ENCODE measurements at places on chromosomes 7 and 10.
A peak's percentile ranks its signal among the peaks of the same experiment; 100 is the strongest.

GRCh38 chr10:10326116-10326515 is 691.6 kb upstream of the CELF2 start:
- no peak for DNase-seq

GRCh38 chr7:1022801-1023465 is 21.4 kb upstream of the GPR146 start:
- no peak for DNase-seq

DNA sequence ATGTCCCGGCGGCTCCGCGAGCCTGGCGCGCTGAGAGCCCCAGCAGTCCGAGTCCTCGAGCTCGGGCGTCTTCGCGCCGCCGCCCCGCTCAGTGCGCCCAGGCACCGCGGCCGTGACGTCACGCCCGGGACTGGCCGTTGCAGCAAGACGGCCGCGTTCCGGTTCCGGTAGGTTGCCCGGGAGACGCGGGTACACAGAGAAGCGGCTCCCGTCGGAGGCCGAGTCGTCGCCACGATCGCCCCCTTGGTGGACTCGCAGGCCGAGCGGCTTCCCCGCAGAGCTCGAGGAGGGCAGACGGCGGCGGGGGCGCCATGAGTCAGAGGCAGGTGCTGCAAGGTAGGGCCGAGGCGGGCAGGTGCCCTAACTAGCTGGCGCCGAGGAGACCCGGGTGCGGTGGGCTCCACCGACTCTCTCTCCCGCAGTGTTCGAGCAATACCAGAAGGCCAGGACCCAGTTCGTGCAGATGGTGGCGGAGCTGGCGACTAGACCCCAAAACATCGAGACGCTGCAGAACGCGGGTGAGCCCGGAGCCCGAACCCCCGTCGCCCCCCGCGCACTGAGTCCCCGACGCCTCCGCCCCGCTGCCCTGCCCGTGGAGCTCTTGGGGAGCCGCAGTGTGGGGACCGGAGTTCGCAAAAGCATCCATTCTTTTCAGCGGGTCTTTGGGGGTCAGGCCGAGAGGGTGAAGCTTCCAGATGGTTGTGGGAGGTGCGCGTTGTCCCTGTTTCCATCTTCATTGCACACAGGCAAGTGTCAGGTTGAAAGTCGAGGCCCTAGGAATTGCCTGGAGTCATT is at the start of gene SPAG6:
Gene SPAG6 (plus strand): TSS at position 196 of the 795 bp plus-strand sequence. CDS start 116 bp downstream, at position 312.
- peak; percentile 75 for DNase-seq

- peak; percentile 31 for DNase-seq
Observed at GRCh38 chr7:107045195-107045960, 873 bp downstream of the PRKAR2B start.

DNA sequence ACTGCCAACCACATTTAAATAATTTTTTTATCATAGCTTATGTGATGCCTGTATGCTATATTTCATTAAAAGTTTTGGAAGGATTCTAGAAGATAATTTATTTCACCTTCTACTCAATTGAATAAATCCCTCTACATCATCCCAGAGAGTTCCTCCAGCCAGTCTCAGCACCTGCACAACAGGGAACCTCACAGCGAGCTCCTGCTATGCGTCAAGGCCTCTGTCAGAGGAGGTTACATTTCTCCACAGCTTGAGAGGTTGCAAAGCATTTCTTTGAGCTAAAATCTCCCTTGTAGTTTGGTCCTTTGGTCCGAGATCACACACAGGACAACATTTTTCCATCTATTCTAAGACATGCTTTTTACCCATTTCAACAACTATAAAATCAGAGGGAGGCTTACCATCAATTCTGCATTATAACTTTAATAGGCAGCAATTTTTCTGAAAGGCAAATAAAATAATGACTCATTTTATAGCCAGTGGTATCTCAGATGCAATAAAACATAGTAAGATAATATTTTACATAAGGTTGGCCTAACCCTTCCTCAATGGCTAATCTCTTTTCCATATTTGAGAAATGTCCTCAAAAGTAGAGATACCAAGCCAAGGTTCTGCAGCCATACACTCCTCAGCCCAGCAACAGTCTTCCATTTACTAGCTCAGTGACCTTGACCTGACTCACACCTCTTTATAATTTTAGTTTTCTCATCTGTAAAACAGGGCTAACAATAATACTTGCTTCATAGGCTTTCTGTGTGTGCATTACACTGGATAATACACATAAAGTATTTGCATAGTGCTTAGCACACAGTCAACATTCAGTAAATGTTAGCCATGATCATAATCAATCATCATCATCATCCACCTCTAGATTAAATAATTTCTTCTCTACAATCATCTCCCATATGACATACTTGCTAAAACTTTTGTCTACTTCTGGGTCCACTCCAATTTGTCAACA is 68.8 kb downstream of the DOCK4 start:
- DNase-seq = no peak

- DNase-seq = peak; percentile 64
Observed at GRCh38 chr7:153381275-153382040, 621.9 kb downstream of the ACTR3B start.

DNA sequence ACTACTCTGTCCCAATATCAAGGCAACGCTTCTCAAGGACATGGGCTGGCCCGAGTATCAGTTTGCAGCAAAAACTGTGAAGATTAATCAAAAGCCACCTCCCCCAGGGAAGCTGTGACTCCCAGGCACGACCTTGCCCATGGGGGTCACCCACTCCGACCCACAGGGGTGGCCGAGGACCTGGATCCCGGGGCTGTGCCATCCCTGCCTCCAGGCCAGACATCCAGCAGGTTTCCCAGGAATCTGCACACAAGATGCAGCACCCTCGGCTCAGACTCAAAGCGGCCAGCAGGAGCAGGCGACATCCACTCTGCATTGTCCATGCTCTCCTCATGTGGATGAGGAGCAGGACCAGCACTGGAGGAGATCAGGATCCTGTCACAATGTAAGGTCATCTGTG is 39.8 kb downstream of the PTPRN2 start:
- DNase-seq = no peak

DNA sequence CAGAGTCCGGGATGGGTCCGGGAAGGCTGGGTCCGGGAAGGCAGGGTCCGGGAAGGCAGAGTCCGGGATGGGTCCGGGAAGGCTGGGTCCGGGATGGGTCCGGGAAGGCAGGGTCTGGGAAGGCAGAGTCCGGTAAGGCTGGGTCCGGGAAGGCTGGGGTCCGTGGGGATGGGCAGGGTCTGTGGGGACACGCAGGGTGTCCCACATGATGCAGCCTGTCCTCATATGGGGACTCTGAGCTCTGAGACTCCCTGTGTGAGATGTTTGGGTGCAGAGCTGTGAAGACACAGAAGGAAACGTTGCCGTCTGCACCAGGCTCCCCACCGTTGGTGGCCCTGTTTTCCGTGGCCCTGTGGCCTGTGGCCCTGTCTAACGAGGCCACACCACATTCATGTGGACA is 45.7 kb upstream of the ADGRA1 start:
- DNase-seq = no peak

DNA sequence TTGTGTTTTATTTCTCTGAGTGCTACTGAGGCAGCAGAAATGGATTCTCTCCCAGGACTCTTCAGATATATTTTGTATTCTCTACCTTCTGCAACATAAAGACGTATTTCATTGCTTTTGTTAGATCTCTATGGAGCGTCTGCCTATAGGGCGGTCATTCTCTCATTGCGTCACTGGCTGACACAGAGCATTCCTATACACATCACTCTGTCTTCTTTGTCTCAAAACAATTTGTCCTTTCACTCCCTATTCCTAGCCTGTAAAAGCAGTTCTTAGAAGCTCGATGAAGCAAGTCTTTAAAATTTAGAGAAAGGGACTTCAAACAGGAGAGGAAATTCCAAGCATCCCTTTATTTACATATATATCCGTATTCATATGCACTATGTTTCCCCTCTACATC is 120.6 kb downstream of the CPED1 start:
- no peak for DNase-seq

DNA sequence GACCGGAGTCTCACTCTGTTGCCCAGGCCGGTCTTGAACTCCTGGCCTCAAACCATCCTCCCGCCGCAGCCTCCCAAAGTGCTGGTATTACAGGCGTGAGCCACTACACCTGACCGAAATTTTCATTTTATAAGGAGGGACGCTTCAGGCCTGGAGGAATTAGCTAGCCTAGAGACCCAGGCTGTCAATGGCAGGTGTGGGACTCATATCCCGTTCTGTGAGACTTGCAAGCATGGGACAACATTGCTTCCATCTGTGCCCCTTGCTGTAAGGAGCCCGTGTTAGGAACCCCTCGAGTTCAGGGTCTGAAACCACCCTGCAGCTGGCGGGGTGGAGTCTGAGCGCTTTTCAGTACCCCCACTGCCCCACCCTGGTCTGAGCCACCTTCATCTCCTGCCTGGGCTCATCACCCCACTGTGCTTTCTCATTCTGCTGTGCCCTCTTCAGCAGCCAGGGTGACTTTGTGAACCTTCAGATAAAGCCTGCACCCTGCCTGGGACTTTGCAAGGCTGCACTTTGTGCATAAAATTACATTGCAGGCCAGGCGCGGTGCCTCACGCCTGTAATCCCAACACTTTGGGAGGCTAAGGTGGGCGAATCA is 1.3 kb upstream of the DAGLB start:
- DNase-seq = no peak

- no peak for DNase-seq
Observed at GRCh38 chr10:43846187-43846680, 197.6 kb upstream of the ZNF32 start.

DNA sequence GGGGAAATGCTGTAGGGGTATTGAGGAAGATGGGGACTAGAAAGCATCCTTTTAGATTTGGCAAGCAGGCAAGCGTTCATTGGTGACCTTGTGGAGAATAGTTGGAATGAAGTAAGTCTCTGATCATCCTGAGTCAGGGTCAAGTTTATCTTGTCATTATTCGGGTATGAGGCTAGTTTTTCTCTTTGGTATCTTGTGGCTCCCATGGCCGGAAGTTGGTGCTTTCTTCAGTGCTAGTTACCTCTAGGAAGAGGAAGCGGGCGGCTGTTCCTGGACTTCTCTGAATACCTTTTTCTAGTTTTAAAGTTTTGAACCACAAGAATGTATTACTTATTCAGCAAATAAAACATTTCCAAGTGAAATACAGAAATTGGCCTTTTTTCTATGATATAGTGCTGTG is 9.2 kb downstream of the CREM start:
- DNase-seq = no peak

DNA sequence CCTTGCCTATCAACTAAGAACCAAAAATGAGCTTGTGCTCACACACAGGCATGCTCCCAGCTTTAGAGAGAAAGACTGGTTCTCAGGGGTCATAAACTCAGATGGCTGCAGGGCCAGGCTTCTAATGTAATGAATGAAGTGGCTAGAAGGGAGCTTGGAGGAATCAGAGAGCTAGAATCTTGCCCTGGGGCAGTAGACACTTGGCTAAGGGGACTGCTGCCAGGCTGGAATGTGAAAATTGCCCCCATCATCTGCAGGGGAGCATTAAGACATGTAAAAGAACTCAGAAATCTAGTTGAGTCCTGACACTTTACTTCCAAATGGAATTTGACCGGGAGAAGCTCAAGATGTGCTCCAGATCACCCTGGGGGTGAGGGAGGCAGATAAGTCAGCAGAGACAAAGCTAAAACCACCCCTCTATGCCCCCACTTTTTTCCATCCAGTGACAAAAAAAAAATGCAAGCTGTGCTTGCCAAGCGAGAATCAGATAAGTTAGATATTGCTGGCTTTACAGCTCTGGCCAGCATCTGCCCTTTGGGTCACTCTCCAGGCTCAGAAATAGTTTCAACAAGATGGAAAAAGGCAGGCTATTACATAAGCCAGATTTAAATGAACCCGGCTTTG is 2.3 kb upstream of the SLC16A9 start:
- no peak for DNase-seq

DNA sequence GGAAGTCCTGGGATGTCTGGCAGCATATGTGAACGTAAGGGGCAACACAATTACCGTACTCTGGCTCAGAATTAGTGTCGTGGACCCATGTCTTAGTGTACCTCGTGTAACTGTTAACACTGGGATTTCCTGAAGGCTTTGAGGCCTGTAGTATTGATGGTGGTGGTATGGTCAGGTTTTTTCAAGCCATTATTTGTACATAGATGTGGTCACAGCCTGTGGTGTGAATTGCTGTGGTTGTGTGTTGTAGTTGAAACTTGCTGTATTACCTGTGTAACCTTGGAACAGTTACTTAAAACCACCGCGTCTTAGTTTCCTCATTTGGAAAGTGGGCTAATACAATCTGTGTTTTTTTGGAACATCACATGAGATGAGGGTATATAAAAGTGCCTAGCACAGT is 5.3 kb downstream of the EXOC4 start:
- DNase-seq = no peak

DNA sequence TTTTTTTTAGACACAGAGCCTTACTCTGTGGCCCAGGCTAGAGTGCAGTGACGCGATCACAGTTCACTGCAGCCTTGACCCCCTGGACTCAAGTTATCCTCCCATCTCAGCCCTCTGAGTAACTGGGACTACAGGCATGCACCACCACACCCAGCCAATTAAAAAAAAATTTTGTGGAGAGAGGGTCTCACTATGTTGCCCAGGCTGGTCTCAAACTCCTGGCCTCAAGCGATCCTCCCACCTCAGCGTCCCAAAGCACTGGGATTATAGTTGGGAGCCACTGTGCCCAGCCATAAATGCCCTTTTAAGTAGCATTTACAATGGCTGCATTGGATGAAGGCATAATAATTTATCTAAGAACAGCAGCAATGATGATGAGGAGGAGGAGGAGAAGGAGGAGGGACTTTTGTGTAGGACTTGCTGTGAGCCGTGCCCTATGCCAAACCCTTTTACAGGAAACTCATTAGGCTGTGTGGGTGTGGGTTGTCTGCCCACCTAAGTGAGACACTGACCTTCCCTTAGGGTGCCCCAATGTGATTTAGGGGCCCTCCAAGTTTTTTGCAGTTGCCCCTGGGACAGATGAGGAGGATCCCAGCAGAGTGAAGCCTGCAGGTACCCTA is 51.1 kb downstream of the EEPD1 start:
- no peak for DNase-seq

DNA sequence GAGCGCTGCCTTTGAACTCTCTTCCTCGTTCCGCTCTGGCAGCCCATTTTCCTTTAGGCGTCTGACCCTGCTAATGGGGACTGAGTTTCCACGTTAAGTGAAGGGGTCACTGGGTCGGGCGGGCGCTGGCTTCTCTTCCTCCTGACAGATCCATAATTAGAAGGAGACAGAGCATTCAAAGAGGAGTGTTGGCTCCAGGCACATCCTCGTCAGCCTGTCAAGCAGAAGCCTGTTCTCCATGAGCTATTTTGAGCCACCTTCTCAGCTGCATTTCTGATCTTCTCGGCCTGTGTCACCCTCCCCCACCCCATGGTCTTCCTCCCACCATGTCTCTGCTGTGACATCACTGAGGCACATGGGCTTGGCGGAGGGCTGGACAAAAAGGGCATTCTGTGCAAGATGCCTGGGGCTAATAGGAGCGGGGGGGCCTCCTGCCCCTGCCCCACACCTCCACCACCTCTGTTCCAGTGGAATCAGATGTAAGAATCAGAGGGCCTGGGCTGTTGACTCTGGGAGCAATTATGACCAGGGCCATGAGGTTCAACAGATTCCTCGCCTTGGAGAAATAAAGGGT is 248.1 kb downstream of the PLXNA4 start:
- DNase-seq = no peak

GRCh38 chr7:33934391-33934790 is 29.1 kb downstream of the BMPER start:
- no peak for DNase-seq

GRCh38 chr10:72336259-72337038 is 18.3 kb downstream of the DNAJB12 start:
- no peak for DNase-seq

All from iPS-NIHi11 (cell line).